ENCODE measurements at places on chromosomes 12 and 14. TPM values are rescaled to one million over a fixed set of nuclear protein-coding genes. Genes with fewer than 3 reads are reported as not detected.

Gene ARHGEF25
- total RNA-seq = 0.15 TPM

Gene DPY19L2
- total RNA-seq = not detected

Gene TXNRD1
- total RNA-seq = 48.1 TPM

Gene ZNF891
- 6.8 TPM for total RNA-seq

Gene KCNA5
- total RNA-seq = 0.27 TPM

Gene KLRC2
- not detected for total RNA-seq

Gene HSPB8
- total RNA-seq = not detected

Gene FCF1
- 41.6 TPM for total RNA-seq

Gene CNOT2
- 115 TPM for total RNA-seq

Gene FAM181A
- total RNA-seq = not detected

Gene ABCC9
- total RNA-seq = not detected

Gene ACRBP
- total RNA-seq = 12.3 TPM

Gene TPPP2
- total RNA-seq = not detected

Gene NPFF
- total RNA-seq = not detected

Gene RERG
- not detected for total RNA-seq

Gene CMKLR1
- total RNA-seq = 0.54 TPM

Gene CD69
- total RNA-seq = 44.8 TPM

Gene HELB
- 10.0 TPM for total RNA-seq

Gene SLC39A2
- total RNA-seq = 0.25 TPM

Gene TAS2R7
- total RNA-seq = not detected

Gene MFAP5
- not detected for total RNA-seq

Gene KRT82
- total RNA-seq = not detected

Gene P2RX7
- 6.8 TPM for total RNA-seq

Gene DAO
- not detected for total RNA-seq

Gene NYNRIN
- 0.29 TPM for total RNA-seq

Gene TMEM30B
- total RNA-seq = 0.20 TPM

Gene RTL1
- total RNA-seq = not detected

Gene RPL10L
- not detected for total RNA-seq

Gene ATG101
- total RNA-seq = 19.4 TPM

Gene PTPRO
- 17.8 TPM for total RNA-seq

Gene SCYL2
- total RNA-seq = 38.4 TPM

Gene TCL1A
- 275 TPM for total RNA-seq

Gene EML5
- total RNA-seq = 6.5 TPM

Gene GMPR2
- 64.3 TPM for total RNA-seq

Gene NANOG
- total RNA-seq = not detected

Gene ACSM4
- not detected for total RNA-seq

Gene FGD6
- 7.3 TPM for total RNA-seq

Gene GPRC5D
- total RNA-seq = 0.92 TPM

Gene GLIPR1L2
- 0.91 TPM for total RNA-seq

Gene CBLN3
- total RNA-seq = 128 TPM

Gene NR4A1
- 43.2 TPM for total RNA-seq

Gene PCED1B
- total RNA-seq = 48.0 TPM

Gene SPTB
- 0.12 TPM for total RNA-seq

Gene CD163L1
- 0.32 TPM for total RNA-seq

Gene REC8
- total RNA-seq = 62.1 TPM

Gene OAS1
- 48.3 TPM for total RNA-seq

Gene IQSEC3
- 0.15 TPM for total RNA-seq

Gene CACNB3
- 5.4 TPM for total RNA-seq

Gene CPNE6
- not detected for total RNA-seq

Gene STAC3
- total RNA-seq = 5.3 TPM

Gene INHBC
- total RNA-seq = 0.17 TPM
